Stimulated activated CD4-positive, alpha-beta T cell treated with anti-CD3 and anti-CD28 coated beads, Interleukin-12 subunit alpha, Interleukin-12 subunit beta, amount 100 ng/mL, for 4 hours (primary cell): ENCODE measurements at places on chromosomes 3 and 15.

DNA sequence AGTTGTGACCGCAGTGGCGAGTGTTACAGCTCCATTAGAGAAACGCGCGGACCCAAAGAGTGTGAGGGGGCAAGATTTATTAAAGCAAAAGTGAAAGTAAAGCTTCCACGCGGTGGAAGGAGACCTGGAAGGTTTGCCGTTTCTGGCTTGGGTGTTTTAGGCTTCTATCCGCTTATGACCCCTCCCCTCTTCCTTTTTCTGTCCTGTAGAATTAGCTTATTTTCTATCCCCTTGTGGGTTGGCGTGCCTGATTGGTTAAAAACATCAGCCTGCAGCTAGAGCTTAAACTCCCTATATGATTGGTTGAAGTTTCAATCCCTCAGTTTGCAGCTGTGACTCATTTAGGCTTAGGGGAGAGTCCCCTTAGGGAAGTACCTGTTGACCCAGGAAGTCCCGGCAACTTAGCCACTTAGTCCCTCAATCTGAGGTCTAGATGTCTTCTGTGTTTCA, 39.6 kb downstream of the C3orf38 start:
- no peak for DNase-seq

GRCh38 chr3:116140100-116140689, 305.1 kb downstream of the LSAMP start:
- no peak for DNase-seq

DNA sequence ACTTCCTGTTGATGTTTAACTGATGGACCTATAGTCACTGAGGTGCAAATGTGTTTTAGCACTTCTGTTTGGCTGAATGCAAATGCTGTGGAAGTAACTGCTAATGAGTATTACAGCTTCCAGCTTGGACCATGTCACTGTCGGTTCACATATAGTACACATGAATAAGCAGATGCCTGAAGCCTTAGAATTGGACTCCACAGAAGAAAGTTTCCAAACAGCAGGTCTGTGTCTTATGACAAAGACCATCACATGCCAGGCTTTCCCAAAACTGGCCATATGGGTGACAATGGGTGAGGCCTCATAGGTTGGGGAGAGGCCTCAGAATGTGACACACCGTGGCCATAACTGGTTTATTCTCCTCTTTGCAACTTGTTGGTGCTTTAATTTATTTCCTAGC, 241.8 kb downstream of the WNT5A start:
- no peak for DNase-seq

- no peak for DNase-seq
Observed at GRCh38 chr3:177515786-177516157, 318.5 kb upstream of the TBL1XR1 start.

DNA sequence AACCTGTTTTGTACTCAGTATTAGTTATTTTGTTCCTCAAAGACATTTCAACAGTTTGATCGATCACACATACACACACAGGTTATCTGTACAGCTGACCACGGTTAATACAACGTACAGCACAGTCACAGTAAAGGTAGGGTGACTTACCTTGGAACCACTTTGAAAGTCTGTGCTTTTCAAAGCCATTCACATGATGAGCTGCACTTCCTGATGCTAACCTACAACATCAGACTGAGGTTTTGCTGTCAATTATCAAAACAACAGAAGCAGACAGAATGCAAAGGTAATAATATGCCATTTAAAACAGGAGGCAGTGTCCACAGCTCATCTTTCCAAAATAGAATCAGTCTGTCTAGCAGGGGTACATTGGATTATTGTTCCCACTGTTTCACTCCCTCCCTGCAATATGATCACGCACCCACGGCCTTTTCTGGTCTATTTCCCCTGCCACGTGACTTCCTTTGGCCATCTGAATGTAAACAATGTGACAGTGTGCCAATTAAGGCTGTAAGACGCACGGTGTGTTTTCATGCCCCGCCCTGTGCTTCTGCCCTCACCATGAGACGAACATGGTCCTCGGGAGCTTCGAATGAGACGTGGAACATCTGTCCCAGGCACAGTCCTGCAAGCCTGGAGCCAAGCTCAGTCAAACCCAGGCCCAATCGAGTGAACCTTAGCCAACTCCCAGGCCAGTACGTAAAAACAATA, 102.4 kb downstream of the FMN1 start:
- DNase-seq, result no peak
